ENCODE measurements at places on chromosomes 3 and 15.

DNA sequence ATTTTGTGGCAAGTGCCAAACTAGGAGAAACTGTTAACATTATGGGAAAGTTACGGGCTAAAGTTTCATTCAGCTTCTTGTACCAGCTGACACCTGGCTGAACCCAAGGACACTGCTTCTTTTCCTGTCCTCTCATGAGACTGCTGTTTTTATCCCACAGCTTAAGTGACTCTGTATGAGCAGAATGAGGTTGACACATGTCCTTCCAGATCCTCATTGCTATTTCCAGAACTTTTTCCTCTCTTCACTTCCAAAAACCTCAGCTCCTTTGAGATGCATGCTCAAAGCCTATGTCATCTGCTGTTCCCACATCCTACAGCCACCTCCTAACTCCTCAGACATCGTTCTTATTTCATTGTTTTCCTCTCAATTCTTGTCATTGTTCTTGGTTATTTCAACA is 183.6 kb downstream of the DCLK3 start:
- no peak for DNase-seq

GRCh38 chr3:4407941-4408340 is 59.1 kb downstream of the SUMF1 start:
- no peak for DNase-seq

- DNase-seq = no peak
Observed at GRCh38 chr3:31695280-31696008, 162.7 kb downstream of the STT3B start.

DNA sequence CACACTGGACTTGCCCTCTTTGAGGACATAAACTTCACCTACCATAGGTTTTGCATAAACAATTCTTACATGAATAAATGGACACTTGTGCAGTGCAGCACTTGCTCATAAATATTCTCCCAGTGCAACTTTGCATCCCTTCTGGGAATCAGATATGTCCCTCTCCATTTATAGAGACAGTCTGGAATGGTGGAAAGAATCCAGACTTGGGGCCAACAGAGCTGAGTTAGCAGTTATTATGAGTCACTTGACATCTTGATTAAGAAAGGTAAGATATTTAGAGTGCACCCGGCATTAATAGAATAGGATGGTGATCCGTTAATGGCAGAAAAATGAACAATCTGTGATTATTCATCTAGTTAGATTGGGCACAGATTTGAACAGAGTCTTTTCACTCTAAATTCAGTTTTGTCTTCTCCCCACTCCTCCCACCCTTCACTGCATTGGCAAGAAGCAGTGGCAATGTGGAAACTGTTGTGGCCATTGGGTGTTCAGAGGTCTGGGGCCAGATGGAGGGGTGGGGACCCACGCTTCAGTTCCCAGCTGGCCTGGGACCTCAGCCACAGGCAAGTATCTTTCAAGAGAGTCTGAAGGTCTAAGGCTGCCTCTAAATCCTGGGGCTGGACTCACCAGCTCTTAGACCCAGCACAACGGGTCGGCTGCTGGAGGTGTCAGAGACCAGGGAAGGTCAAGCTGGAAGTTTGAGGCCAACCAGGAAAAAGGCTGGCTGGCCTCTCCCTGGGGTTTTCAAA is 58.9 kb upstream of the KY start:
- DNase-seq = no peak

DNA sequence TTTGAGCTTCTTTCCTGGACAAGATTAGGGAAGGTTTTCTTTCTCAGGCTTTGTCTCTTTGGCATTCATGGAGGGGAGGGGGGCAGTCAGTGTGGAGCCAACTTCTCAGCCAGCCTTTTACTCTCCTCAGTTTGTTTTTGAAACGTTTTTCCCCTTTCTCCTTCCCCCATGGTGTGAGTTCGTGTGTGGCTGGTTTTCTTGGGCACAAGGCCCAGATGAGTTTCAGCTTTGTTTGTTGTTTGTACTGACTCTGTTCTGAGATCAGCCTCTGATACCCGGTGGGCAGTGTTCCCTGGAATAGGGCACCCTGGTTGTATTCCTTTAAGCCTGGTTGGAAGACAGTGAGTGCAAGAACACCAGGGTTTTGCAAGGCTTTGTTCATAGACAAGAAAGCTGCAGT is 168.2 kb upstream of the RARB start:
- DNase-seq = no peak

GRCh38 chr3:30198162-30198561 is 408.2 kb upstream of the TGFBR2 start:
- DNase-seq = no peak

DNA sequence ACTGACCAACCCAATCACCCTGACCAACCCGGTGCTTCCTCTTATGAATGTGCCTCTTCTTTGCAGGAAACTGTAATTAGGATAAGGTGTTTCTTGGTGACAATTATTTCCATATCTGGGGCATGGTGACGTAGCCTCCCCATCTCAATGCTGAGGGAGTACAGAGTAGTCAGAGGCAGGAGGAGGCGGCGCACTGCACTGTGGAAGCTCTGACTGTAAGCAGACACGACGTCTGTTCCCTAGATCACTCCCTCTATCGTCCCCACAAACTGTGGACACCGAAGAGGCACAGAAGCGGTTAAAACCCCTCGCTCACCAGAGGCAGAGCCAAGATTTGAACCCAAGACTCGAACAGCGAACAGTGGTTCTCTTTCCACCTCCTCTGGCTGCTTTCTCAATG is 231.0 kb upstream of the IGF1R start:
- DNase-seq = no peak

DNA sequence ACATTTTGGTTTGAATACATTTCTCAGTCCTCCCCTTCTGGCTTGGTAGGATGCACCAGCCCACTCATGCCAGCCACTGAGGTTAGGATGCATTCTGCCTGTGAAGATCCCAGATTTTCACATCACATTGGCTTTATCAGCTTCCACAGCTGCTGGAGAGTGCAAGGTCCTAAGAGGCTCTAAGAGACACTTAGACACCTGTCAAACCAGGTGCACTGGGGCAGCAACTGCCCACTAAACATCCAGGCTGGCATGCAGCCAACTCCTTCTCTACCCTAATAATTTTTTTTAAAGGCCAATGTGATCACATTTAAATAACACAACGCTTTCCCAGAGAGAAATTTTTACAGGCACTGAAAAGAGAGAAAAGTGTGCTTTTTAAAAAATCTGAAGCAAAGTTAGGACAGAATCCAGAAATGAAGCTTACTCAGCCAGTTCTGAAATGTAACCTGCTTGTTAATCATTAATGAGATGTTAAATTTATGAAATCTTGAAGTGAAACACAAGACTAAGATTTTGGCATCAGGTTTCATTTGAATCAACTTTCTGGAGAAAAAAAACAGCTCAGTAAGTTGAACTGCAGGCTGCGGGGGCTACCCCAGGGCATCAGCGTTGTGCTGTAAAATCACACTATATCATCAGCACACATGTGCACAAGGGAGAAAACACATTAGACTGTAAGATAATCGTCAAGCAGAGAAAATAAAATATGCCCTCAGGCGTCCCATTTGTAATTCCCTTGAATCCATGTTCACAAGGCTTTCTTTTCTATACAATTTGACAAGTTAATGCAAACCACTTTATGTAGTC is 312.9 kb downstream of the ZBBX start:
- DNase-seq = no peak

DNA sequence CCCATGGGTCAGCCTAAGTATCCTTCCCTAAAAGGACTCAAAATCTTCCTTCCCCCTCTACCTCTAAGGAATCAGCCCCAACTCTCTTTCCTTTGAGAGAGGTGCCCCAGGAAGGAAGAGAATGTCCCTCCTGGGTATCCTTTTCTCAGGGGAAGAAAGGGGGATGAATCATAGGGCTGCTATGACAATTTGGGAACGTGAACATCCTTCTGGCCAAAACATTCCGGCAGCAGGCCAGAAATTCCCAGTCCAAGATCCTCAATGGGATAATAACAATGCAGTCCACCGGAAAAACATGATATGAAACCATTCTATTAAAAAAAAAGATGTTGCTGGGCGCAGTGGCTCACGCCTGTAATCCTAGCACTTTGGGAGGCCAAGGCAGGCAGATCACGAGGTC is 50.8 kb upstream of the CACNA2D3 start:
- DNase-seq = no peak

- DNase-seq = no peak
Observed at GRCh38 chr3:71258116-71258515, 325.4 kb downstream of the FOXP1 start.
